ENCODE measurements at places on chromosomes 1 and 21.

- DNase-seq: no peak
Observed at GRCh38 chr1:208088319-208088718, 155.9 kb downstream of the PLXNA2 start.

DNA sequence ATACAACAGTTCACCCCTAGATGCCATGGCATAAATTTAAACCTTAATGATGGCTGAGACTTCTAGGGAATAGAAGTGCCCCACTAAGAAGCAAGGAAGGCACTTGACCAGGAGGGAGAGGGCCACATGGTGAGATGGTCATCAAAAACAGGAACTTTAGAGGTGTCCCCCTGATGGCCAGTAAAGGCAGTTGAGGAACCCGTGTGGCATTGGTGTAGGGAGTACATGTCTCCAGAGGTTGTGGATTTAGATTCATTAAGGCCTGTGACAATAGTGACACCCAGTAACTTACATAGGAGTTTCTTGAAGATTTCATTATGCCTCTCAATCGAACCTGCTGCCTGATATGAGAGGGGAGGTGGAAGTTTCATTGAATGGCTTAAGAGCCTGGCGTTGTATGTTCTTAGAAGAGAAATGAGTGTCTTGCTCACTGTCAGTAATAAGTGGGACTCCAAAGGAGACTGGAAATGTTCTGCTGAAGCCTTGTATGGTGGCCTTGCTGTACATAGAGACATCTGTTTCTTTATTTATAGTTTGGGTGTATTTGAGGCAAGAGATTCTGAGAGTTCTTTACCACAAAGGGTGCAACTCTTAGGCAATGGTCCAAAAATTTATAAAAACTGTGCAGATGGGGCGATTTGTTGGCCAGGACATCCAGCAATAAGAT is 27.9 kb downstream of the EDARADD start:
- DNase-seq: no peak

DNA sequence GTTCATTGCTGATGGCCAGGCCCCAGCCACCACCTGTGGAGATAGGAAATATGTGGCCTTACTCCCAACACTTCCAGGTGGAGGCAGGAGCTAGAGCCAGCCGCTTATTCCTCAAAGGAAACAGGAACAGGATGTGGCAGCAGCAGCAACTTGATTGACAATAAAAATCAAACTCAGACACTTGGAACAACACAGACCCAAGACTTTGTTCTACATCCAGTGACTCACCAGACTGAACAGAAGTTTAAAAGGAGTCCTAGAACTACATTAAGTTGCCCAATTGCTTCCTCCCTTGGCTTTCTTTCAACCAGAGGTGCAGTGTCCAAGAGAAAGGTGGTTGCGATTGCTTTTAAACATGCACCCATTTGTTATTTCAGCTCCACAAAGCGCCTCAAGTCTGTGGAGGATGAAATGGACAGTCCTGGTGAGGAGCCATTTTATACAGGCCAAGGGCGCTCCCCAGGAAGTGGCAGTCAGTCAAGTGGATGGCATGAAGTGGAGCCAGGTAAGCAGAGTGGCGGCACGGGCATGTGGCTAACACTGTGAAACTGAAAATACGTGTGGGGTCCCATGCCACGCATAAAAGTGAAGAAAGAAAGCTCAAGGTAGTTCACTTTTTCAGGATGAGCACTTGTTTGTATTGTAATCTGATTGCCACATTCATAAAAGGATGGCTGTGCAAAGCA is 276.6 kb downstream of the NFIA start:
- DNase-seq: no peak

- no peak for DNase-seq
Observed at GRCh38 chr1:182051938-182052337, 9.6 kb downstream of the ZNF648 start.
